ENCODE measurements at places on chromosomes 16 and 17.

DNA sequence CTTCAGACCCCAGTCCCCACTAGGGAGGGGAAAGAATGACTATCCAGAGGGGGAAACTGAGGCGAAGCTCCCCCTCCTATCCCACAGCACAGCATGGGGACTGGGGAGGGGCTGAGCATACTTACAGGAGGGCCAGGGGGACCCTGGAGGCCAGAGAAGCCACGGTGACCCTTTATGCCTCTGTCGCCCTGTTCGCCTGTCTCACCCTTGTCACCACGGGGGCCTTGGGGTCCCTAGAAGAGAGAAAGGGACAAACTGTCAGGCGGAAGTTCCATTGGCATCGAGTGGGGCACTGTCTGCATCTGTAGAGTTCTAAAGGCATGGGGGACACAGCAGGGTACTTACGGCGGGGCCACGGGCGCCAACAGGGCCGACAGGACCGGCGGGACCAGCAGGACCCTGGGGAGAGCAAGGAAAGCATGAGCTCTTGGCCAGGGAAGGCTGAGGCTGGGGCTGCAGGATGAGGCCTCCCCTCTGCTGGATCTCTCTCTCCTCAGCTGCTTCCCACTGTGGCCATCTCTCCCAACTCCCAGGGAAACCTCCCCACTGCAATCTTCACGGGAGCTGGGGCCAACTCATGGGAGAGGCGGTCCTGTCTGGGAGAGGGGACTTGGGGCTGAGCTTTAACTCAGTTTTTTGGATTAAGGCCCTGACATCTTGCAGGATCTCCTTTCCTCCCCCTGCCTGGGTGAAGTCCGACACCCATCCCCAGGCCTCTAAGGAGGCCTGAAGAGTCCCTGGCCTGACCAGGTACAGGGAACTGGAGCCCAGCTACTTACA is 13.5 kb downstream of the COL1A1 start:
- peak; percentile 87 for DNase-seq

- DNase-seq: peak; percentile 5
These were observed 107.3 kb upstream of the MAF start for GRCh38 chr16:79707876-79708275.

GRCh38 chr17:72118335-72119076 is 2.3 kb upstream of the SOX9 start:
- peak; percentile 90 for DNase-seq

GRCh38 chr16:55379371-55379770 is 55.4 kb downstream of the IRX6 start:
- no peak for DNase-seq

GRCh38 chr17:27532269-27533263 is 76.3 kb downstream of the KSR1 start:
- DNase-seq: peak; percentile 77

- DNase-seq: no peak
These were observed 113.8 kb upstream of the SMURF2 start for GRCh38 chr17:64775701-64776570.

DNA sequence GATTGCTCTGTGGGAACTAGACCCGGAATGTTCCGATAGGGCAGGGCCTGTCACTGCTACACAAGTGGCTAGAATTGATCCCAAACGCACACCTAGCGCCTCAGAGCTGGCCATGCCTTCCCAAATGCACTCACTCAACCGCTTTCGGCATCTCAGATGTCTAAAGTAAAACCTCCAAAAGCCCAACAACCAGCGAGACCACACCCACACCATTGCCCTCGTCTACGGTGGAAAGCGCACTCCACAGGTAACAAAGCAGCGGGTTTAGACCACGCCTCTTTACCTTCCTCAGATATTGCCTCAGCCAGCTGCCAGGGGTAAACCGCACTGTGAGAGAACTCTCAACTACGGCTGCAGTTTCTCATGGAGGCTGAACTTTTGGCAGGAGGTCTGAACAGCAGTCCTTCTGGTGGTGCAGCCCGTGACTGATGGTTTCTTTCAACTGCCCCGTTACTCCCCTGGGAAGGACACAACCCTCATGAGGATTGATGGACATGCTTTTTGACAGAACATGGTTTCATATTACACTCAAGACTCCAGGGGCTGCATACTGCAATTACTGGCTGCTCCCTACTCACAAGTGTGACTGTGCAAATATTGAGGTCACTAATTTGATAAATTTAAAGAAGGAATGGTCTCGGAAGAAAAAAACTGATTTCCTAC is 34.5 kb downstream of the USP7 start:
- no peak for DNase-seq

- DNase-seq: no peak
These were observed 454.3 kb downstream of the HAPSTR1 start for GRCh38 chr16:9545522-9546437.

DNA sequence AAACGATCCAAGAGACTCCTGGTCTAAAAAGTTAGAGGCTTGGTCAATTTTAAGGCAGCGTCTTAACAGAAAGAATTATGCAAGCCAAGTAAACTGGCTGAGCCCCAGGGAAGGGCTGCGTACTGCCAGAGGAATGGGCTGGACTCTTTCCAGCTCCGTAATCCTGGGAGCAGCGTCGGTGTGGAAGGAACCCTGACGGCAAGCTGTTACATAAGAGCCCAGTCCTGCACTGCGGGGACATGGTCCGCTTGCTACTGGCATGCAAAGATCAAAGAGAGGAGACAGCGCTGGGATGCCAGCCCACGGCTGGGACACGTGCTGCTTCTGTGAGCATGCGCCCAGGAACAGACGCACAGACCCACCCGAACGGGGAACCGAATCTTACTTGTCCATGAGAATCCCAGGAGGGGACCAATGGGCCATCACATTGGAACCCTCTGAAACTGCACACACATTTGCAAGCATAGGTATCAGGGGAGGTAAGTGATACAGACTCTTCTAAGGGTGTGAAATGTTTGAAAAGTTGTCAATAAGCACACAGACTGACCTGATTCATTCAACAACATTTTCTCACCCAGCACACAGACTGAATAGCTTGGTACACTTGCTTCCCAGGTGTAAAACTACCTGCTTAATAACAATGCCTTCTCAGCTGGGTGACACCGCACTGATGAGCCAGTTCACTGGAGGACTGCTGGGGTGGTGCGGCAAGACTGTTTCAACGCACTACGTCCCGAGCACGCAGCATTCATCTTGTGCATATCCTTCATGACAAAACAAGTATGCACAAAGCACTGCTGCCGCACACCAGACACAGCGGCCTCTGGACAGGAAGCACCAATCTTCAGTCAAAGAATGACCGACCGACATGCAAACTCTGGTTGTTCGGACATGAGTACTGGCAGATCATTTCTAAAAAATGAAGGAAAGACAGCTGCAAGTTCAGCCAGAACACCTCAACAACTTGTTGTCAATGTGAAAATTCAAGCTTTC is 94.9 kb downstream of the ANKRD11 start:
- peak; percentile 97 for DNase-seq

GRCh38 chr17:68199837-68200688 is 47.8 kb upstream of the AMZ2 start:
- no peak for DNase-seq

GRCh38 chr17:76121932-76122430 is 18.4 kb upstream of the EXOC7 start:
- peak; percentile 37 for DNase-seq

- DNase-seq: no peak
These were observed 1.7 kb upstream of the MNT start for GRCh38 chr17:2402544-2402943.

GRCh38 chr17:38605841-38606645 is at the start of gene SRCIN1:
Gene SRCIN1 (minus strand): TSS chr17:38605952. CDS start chr17:38605705, 247 bp downstream.
- no peak for DNase-seq

- peak; percentile 65 for DNase-seq
These were observed 256.7 kb downstream of the CDH11 start for GRCh38 chr16:64865069-64865696.

- DNase-seq: no peak
These were observed 6.2 kb upstream of the TMEM94 start for GRCh38 chr17:75450270-75450669.

- peak; percentile 11 for DNase-seq
These were observed 10.0 kb downstream of the WDR45B start for GRCh38 chr17:82638183-82638773.

DNA sequence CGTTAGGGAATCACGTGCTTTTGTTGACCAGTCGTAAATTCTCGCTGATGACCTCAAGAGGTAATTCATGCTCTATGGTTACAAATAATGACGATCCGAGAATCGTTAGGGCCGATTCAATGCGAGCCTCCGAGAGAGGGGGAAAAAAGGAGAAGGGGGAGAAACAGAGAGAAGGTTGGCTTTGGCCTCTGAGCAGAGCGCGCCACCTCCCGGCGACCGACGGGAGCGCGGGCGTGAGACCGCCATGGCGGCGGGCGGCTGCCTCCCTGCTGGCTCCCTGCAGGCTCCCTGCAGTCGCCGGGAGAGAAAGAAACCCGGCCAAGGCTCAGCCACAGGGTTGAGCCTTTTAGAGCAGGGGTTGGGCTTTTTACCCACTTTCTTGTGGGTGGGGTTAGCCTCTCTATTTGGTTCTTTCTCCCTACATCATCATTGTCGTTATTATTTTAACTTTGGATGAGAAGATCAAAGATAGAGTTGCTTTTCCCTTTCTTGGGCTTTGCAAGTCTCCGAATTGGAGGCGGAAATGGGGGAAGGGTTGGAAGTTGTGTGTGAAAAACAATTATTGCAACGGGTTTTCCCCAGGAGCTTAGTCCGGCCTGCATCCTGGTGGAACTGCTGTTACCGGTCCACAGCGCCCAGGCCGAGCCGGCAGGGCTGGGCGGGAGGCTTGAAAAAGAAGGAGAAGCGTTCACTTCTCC is 410 bp upstream of the HOXB5 start:
- peak; percentile 97 for DNase-seq

DNA sequence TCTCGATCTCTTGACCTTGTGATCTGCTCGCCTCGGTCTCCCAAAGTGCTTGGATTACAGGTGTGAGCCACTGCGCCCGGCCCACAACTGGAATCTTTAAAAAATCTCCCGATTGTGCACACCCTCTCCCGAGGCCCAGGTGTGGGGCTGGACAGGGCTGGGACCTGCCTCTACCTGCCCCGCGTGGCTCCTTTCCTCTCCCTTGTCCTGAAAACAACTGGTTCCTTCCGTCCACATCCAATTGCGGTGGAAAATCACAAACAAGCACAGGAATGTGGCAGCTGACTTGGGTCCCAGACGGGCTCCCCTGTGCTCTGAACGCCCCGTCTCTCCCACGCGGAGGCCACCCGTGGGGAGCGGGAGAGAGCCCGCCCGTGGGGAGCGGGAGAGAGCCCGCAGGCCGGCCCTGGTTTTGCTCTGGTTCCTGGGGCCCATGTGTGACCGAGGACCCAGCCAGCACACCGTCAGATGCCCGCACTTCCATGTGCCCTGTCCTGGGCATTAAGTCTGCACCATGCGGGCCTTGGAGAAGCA is 3.0 kb upstream of the TMEM204 start:
- DNase-seq: no peak

- peak; percentile 39 for DNase-seq
These were observed 2.7 kb upstream of the WFDC1 start for GRCh38 chr16:84292011-84292410.

DNA sequence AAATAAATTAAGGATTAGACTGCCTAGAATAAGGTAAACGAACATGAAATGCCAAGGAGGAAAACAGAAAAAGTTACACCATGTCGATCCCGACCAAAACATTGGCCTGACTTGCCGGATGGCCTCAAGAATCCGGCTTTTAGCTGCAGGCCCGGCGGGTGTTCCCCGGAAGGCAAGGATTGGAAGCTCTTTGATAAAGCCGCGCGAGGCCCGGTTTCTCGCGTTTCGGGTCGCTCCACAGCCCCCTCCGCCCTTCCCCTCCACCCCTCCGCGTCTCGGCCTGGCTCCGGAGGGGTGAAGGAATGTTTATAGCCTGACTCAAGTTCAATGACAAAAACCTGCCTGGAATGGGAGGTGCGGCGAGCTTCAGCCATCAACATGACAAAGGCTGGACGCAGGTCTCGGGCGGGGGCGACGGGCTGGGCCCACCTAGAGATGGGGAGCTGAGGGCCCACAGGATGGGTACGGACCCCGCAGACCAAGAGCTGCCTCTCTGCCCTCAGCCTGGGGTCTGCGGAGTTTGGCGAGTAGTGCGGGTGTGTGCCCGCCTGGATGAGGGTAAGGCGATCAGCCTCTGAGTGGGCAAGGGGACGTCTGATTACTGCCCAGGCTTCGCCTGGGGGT is 2.6 kb downstream of the PRAC1 start:
- no peak for DNase-seq

DNA sequence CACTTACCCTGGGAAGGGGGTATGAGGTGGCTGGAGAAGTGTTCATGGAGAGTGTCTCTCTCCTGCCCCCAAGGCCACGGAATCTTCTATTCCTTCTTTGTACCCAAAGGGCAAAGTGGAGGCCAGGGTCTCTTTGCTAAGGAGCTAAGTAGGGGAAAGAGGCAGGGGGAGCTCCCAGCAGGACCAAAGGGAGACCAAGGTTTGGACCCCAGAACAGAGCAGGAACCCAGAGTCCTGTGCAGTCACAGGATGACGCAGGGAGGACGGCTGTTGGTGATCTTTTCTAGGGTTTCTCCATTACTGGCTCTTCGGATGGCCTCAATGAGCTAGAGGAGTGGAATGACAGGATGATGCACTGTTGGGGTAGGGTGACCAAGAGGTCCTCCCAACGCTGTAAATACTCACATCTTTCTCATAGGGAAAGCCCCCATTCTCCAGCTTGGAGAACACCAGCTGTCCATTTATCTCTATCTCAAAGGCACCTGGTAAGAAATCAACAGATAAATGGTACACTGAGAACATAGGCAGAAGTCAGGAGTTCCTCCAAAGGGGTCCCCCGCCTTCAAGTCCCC is 966 bp downstream of the MIEN1 start:
- DNase-seq: no peak

DNA sequence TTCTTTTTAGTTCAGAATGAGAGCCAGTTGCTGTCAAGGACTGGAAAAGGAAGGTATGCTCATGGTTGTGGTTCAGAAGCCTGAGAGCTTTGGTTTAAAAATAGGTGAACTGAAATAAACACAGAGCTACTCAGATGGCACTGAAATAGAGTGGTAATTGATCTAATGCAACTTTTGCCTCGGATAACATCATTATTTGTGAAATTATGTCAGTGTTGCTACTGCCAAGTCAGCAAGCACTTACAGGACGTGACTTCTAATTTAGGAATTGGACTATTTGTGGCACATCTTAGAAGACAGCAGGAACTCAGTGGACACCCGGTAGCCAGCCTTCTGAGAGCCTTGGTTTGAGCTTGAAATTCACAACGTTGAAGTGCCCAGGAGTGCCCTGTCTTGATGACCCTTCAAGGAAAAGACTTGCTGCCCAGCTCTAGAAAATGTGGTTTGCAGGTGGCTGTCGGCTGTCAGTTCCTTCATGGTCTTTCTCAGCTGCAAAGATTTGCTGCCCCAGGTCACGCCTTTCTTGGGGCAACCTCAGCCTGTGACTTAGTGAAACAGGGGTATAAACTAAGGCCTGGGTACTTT is 42.0 kb upstream of the XYLT1 start:
- DNase-seq: peak; percentile 86

DNA sequence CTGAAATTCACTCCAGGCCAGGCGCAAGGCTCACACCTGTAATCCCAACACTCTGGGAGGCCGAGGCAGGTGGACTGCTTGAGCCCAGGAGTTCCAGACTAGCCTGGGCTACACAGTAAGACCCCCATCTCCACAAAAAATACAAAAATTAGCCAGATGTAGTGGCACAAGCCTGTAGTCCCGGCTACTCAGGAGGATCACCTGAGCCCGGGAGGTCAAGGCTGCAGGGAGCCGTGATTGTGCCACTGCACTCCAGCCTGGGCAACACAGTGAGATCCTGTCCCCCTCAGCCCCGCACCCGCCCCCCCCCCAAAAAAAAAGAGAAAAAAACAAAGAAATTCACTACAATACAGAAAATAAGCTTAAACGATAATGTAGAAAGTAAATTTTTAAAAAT is 31.5 kb downstream of the MBTPS1 start:
- no peak for DNase-seq

- peak; percentile 60 for DNase-seq
These were observed 219.3 kb upstream of the GSE1 start for GRCh38 chr16:85393674-85394451.

- no peak for DNase-seq
These were observed 89.4 kb downstream of the YPEL2 start for GRCh38 chr17:59420901-59421300.

All from fibroblast of upper back skin (primary cell).